ENCODE measurements at places on chromosomes 16 and 17. TPM values are rescaled to one million over a fixed set of nuclear protein-coding genes. Genes with fewer than 3 reads are reported as not detected.
A peak's percentile ranks its signal among the peaks of the same experiment; 100 is the strongest.

Gene ORMDL3
- total RNA-seq = 51.9 TPM

- no peak for DNase-seq
Measured at GRCh38 chr17:75109046-75109406, 743 bp upstream of the ARMC7 start.

DNA sequence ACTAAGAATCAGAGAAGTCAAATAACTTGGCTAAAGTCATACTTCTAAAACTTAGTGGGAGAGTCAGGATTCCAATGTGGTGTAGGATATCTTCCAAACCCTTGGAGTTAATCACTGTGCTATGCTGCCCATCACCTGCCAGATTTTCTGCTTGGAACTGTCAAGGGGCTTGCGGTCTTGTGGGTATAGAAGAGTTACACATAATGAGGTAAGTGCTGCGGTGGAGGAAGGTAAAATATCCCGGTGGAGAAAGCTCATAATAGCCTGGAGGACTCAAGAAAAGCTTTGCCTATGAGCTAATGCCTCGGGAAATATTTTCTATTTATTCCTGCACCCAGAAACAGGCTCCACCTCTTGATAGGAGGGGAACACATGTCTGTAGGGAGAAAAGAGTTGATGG lies 195.6 kb downstream of the UTP18 start:
- no peak for DNase-seq

- no peak for DNase-seq
Measured at GRCh38 chr16:19245326-19245925, 40.1 kb upstream of the CLEC19A start.

DNA sequence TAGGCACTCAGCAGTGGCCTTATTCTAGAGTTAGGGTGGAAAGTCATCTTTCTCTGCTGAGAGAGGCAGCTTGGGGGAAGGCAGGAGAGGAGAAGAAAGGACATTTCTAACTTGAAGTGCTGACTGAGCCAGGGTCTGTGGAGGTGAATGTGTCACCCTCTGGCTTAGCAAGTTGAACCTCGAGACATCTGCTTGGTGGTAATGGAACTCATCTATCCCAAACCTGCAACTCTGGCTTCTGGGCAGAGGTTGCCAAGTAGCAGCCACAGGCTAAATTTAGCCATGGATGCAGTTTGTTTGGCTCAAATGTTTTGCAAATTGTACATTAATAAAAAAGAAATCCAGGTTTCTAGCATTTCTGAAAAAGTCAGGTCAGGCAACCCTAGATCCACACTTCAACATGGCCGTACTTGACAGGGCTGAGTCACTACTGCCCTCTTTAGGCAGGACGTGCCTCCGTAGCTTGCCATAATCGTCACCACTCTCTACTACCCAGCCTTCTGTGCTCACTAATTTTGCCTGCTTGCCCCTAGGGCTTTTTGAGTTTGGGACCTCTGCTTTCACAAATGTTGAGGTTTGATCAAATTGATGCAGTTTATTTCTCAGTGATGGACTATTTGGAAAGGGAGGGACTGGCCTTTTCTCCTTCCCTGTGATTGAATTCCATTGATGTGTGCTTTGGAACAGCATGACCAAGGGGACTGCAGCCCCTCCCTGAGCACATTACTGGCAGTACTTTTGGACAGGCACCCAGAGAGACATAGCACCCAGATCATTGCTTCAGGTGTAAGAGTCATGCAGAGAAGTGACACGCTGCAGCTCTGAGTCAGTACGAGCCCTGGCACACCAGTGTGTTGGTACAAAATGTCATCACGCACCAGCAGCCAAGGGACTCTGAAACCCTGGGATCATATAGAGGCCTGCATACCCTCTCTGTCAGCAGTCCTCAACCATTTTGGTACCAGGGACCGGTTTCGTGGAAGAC lies 5.2 kb downstream of the CDH13 start:
- DNase-seq = peak; percentile 21

- peak; percentile 31 for DNase-seq
Measured at GRCh38 chr17:45087504-45087975, 26.4 kb downstream of the NMT1 start.

Gene CCL5
- not detected for total RNA-seq

DNA sequence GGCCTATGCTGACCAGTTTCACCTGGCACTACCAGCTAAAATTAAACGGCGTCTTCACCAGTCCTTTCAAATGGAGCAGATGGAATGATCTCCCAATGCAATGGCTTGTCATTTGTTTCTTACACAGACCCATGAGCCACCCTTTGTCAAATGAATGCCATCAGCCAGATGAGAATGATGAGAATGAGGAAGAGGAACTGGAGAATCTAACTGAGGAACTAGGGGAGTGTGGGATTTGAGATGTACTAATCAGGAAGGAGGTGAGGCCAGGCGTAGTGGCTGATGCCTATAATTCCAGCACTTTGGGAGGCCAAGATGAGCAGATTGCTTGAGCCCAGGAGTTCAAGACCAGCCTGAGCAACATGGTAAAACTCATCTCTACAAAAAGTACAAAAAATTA lies 116.4 kb downstream of the HS3ST3A1 start:
- DNase-seq = no peak

DNA sequence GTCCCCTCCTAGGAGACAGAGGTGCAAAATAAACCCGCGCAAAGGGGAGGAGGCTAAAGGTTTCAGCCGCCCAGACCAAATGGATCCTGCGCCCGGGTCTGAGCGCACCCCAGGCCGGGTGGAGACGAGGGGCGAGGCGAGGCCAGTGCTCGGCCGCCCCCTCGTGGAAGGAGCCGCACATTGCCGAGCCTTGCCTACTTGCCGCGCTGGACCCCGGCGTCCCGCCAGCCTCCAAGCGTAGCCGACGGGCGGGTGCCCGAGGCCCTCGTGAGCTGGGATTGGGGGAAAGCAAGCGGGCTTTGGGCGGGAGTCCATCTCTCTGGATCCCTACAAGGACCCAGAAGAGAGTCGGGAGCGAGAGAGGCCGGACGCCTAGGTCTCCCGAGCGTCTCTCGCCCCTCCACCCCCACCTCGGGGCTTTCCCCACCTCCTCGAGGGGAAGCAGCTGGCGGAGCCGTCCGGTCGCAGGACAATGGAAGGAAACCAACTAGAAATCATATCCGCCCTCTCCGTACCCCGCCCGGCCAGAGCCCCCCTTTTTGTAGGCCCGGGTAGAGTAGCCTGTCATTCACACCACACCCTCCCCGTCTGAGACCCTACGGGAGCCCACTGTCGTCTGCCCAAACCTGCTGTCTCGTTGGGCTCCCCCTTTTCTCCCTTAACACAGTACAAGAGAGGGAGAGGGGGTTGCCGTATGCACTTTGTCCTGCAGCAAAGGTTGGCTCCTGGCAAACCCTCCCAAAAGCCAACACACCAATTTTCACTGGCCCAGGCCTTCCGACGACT lies 664 bp upstream of the BCL6B start:
- DNase-seq = peak; percentile 49

- DNase-seq = no peak
Measured at GRCh38 chr17:77419547-77420094, 278.9 kb downstream of the SEC14L1 start.

DNA sequence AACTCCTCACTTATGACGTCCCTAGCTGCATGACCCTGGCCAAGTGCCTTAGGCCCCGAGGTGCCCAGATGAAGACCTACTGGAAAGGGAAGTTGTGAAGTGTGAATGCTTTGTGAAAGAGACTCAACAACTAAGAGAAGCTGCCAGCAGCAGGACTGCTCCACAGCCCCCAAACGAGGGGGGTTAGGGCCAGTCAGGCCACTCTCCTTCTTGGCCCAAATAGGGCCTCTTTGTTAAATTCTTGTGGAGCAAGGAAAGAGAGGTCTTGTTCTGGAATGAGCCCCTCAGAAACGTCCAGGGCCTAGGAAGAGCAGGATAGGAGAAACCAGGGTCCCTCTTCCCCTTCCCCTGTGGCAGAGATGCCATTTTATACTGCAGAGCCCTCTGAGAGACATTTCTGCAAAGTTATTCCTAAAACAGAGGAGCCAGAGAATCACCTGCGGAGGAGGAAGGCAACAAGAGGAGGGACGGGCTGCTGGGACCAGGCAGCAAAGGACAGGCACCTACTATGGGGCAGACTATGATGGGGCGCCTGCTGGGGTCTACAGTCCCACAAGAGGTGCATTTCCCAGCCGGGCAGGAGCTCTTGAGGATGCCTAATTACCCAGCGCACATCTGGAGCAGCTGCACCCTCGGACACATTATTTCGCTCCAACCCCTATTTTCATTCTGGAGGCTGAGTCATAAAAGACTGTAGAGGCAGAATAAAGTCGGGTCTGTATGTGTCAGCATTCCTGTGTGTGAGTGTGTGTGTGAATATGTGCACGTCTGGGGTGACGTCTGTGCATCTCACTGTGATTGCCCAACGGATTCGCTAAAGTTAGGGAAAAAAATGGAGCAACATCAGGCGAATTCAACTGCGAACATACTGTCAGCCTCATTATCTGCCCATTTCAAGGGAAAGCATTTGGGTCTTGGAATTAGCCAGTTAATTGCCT lies 11.4 kb upstream of the HOXB9 start:
- peak; percentile 72 for DNase-seq

DNA sequence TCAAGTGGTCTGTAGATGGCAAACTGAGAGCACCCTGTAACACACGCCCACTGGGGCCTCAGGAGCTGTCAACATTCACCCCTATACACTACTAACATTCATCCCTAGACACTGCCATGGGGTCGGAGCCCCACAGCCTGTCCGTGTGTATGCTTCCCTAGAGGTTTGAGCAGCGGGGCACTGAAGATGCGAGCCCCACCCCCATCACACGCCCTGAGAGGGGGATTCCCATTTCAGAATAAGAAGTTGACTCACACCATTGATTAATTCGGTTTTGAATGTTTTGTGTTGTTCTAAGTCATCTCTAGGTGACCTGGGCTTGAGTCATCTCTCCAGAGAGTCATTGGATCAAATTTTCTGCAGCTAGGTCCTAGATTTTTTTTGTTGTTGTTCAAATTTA lies 37.3 kb upstream of the MMD start:
- DNase-seq = peak; percentile 73

- DNase-seq = no peak
Measured at GRCh38 chr16:84408856-84409255, 40.5 kb downstream of the ATP2C2 start.

DNA sequence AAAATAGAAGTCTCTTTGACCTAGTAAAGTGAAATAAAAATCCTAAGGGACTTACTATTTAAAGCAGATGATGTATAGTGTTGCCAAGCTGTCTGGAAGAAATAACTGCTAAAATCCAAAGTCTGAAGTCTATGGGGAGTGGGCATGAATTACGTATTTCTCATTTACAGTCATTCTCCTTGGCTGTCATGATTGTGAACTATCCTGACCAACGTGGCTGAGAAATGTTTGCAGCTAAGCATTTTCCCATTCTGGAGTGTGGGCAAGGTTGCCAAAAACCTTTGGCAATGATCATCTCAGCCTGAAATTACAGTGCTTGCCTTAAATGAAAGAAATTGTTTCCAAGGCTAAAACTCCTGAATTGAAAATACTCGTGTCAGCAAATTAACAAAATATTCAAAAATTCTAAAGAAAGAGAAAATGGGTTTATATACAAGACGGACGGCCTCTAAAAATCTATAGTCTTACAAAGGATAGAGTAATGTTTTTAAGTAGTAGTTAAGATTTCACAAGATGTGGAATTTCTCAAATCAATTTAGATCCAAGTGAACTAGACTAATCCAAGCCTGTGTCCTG lies 77.0 kb downstream of the CACNG1 start:
- no peak for DNase-seq

- no peak for DNase-seq
Measured at GRCh38 chr17:40651939-40652338, 4.3 kb upstream of the SMARCE1 start.

Gene MMP28
- total RNA-seq = 2.8 TPM

Gene FBXO47
- 0.17 TPM for total RNA-seq

Gene SMIM36
- not detected for total RNA-seq

DNA sequence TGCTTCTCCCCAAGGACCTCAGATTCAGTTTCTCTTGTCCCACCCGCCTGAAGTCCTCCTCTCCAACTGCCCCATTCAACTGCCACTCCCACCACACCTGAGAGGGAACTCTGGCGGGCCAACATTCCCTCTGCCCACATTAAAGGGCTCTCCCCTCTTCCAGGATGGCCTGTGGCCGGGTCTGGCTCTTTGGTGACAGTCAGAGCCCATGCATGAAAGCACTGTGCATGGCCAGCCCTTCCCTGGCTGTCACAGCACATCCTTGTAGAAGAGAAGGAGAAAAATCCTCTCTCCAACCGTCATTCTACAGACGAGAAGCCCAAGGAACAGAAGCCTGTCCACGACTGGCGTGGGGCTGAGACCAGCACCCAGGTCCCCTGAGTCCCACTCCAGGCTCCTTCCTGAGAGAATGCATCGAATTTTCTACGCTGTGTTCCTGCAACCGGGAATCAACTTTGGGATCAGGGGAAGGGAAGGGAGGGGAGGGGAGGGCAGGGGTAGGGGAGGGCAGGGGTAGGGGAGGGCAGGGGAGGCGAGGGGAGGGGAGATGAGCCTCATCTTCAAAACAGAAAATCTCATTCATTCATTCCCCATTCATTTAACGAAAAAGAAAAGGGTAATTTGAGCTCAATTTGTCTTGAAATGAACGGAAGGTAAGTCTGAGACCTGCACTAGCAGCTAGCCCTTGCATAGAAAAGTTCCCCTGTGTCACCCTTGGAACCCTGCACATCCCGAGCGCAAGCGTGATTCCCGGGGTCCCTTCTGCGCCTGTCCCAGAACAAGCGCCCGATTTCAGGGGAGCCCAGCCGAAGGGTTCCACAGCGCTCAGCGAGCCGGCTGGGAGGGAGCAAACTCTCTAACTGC lies at the start of gene ABCC12:
ABCC12 (minus strand) TSS at position 68 of the 864 bp plus-strand sequence. CDS start 9,569 bp downstream, outside the sequence.
- DNase-seq = no peak

Gene GHDC
- 20.0 TPM for total RNA-seq

DNA sequence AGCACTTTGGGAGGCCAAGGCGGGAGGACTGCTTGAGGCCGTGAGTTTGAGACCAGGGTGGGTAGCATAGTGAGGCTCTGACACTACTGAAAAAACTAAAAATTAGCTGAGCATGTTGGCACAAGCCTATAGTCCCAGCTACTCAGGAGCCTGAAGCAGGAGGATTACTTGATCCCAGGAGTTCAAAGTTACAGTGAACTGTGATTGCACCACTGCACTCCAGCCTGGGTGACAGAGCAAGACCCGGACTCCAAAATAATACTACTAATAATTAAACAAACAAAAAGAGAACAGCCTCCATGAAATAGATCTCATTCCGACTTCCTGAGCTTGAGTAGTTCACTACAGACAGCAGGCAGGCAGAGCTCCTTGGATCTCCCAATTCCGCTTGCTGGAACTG lies 2.7 kb upstream of the RBBP6 start:
- DNase-seq = no peak

DNA sequence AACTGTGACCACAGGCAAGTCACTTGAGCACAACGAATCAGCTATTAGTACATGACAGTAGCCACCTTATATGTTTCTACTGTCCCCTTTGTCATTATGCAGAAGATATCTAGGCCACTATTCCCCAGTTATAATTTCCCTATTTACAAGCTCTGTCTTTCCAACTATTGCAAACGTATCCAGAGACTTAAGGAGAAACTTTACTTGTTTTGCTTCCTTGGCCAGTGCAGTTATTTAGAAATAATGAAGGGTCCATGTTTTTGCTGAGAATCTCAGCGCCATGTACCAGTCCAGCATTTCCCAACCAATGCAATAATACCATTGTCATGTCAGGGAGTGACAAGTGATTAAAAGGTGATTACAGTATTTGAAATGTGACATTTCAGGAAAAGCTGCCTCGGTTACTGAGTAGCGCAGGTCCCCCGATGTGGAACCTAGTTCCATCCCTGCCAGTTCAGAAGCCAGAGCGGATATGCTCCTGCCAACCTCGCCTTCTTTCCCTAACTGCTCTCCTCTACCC lies 743 bp downstream of the ZNF624 start:
- DNase-seq = peak; percentile 17
